Immature natural killer cell (primary cell): ENCODE measurements at places on chromosomes 3 and 15.

DNA sequence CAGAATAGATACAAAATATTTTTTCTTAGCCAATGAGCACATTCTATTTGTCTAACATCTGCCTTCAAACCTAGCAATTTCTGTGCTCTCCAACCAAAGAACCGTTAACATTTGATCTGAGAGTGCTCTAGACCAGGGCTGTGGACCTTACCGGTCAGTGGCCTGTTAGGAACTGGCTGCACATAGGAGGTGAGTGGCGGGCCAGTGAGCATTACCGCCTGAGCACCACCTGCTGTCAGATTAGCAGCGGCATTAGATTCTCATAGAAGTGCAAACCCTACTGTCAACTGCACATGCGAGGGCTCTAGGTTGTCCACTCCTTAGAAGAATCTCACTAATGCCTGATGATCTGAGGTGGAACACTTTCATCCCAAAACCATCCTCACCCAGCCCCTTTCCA lies 131.7 kb downstream of the CADM2 start:
- no peak for DNase-seq

DNA sequence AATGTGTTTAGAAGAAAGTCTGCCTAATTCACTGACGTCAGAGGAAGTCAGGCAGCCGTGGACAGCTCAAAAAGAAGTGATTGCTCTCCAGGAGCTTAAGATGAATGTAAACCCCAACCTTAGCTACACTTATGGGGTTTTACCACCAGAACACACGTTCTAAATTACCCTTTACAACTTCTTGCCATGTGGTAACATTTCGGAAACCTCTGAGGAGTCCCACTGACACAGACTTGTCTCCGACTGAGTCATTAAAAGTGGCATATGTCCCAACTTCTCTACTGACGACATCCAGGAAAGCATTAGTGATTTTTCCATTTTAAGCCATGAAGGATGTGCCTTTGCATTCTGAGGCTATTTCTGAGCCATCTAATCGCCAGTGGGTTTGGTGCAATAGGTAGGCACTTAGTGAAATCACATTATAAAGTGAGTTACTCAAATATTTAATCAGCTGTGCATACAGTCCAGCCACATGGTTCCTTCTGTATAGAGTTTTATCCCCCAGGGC lies 32.4 kb downstream of the C2CD4A start:
- DNase-seq, result no peak

DNA sequence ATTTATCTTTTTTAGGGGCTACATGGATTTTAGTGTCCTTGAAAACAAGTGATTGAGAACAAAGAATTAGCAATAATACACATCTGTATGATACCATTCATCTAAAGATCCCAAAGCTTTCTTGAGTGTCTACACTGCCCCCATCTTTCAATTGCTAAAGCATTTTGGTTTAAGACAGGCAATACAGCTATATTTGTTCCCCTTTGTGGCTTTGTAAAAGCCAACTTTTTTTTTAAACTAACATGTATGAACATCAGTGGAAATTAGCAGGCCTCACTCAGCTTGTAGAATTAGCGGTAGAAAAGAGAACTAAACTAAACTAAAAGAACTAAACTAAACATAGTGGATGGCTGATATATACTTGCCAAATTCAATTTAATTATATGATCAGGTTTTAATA lies 449.6 kb downstream of the MECOM start:
- DNase-seq, result no peak

- DNase-seq, result no peak
These were observed 3.0 kb downstream of the ITIH4 start for GRCh38 chr3:52827441-52827840.

- DNase-seq, result no peak
These were observed 955.2 kb downstream of the AGBL1 start for GRCh38 chr15:87034886-87035285.

DNA sequence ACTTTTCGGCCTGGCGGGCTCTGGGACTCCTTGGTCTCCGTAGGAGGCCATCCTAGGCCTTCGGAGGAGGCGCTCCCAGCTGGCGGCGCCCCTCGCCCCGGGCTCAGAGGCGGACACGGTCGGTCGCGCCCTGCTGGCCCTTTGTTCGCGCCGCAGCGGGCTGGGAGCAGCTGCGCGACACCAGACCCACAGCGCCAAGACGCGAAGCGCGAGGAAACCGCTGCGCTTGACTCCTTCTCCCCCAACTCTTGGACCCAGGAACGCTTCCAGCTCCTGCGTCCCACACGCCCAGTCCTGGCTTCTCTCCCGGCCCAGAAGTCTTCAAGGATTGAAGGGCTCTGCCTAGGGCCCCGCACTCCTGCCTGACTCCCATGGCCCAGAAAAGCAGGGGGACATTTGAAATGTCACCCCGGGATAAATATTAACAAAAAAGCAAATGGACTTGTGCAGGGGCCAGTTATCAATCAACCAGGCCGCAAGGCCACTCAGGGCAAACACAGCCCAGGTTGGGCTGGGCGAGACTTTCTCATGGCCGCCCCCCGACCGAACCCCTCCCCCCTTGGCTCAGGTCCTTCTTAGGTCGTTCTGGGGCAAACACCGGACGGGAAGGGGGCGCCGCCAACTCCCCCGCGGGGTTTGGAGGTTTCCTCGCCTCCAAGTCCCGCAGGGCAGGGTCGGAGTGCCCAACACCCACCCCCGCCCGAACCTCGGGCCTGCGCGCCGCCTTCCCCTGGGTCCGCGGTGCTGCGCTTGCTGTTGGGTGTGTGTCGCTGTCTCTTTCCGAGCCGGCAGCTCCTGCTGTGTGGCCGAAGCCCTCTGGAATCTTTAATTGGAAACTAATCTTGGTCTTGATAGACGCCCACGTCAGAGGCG lies 5.1 kb downstream of the ONECUT1 start:
- DNase-seq, result no peak

DNA sequence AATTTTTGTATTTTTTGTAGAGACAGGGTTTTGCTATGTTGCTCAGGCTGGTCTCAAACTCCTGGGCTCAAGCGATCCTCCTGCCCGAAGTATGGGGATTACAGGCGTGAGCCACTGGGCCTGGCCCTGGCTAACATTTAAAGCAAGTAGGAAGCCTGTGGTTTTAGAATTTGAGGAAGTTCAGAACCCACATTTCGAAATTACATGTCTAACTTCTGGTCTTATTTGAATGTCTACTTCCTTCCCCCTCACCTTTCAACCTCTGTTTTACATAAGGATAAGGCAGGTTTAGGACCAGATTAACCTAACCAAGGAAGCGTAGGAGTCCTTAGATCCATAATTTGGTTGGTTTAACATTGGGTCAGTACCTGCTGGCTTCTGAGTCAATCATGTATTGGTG lies 120.5 kb upstream of the PROK2 start:
- DNase-seq, result no peak

DNA sequence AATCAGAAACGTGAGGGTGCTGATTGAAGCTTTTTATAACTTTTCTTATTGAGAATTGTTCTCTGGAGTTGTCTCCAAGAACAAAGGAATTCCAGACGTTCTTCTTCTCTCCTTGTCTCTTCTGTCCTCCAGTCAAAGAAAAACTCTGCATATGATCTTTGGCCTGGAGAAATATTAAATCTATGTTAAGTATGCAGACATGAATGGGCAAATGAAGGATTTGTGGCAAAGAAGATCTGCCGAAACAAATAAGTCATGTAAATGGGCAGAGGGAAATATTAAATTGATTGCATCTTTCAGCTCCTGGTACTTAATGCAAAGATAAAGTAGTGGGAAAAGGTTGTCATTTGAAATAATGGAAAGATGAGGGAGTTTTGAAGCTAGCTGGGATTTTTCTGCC lies 74.9 kb downstream of the IGF1R start:
- DNase-seq, result no peak

GRCh38 chr3:184472723-184473428 lies 88.7 kb upstream of the EPHB3 start:
- DNase-seq, result no peak

DNA sequence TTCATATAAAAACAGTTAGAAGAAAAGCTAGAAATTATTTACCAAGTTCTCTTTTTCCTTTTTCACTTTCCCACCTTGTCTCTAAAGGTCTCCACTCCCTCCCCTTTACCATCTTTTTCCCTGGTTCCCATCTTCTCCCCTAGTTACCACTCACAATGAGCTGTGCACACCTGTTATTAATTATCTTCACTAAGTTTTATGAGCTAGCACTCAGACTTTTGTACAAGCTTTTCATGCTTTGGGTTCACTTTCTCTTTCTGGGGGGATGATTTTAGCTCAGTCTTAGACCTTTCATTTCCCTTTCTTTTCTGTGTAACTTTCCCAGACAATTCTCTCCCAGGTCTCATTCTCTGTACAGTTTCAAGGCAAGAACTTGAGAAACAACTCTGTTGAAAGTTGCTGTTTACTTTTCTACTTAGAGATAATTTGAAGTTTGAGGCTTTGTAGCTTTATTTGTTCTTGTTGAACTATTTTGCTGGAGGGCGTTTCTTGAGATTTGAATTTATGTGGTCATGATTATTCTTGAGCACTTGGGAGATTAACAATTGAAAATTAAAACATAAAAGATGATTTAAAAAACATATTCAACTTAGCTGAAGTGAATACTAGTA lies 24.0 kb upstream of the AADAC start:
- no peak for DNase-seq

DNA sequence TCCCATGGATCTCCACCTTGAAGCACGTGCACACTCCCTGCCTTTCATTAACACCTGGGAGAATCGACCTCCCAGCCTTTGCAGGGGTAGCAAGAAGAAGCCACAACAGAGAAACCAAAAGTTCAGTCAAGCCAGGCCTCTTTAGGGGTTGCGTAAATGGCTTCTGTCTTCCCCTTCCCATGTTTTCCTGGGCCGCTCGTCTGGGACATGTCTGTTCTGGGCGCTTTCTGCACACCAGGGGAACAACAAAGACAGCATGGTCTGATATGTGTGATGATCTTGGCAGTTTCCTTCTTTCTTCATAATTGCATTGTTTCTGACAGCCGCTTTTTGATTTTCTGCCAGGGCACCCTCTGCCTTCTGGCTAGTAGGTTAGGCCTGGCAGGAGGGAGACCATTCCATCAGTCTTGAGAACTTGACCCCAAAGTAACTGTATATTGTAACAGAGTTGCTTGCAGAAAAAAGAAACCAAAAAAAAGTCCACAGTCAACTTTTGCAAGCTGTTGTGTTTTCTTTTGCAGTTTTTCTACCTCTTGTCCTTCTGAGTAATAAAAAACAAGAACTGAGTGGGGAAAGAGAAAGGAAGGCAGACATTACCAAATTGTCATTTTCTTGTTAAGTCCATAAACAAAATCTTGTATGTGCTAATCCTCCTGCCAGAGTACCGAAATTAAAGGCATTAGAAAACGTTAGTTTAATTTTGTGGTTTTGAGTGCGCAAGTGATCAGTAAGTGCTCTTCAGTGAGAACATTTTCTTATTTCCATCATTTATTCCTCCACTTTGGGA lies 56.0 kb upstream of the FURIN start:
- DNase-seq, result no peak

DNA sequence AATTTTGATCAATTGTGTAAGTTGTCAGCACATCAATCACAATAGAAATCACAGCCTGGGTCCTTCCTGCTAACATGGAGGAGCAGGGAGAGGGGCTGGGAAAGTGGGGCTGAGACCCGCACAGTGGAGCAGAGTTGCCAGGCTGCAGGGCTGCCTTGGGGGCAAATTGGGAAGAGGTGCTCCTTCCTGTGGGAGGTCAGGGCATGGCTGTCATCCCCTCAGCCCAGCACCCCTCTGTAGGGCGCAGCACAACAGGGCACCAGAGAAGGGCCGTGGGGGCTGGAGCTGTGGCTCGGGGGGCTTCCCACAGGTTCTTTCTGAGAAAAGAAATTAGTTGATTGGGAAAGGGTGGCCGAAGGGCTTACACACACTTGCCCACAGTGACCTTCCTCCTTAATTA lies 126.3 kb downstream of the NSMCE3 start:
- no peak for DNase-seq

DNA sequence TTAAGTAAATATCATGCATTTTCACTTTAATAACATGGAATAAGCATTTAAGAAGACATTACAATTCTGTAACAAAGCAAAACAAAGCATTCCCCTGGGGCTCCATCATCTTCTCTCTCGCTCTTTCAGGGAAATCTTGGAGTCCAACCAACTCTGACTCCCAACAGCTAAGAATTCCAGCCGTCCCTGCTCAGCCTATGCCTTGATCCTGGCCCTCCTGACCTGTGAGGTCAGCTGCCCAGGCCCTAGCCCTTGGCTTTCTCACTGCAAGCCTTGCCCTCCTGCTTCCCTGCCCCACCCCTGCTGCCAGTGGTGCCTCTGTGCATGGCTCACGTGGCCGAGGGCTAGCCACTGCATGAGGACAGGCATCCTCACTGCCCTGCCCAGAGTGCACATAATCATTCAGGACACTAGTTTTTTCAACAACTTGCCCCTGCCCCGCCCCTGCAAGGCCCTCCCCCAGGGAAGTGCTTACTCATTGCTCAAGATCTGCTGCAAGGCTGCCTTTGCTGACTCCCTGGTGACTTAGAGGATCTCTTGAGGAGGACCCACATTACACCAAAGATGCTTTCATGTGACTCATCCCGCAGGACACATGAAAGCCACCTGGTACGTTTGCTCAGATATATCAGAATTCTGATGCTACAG lies 37.6 kb downstream of the MTMR10 start:
- no peak for DNase-seq

DNA sequence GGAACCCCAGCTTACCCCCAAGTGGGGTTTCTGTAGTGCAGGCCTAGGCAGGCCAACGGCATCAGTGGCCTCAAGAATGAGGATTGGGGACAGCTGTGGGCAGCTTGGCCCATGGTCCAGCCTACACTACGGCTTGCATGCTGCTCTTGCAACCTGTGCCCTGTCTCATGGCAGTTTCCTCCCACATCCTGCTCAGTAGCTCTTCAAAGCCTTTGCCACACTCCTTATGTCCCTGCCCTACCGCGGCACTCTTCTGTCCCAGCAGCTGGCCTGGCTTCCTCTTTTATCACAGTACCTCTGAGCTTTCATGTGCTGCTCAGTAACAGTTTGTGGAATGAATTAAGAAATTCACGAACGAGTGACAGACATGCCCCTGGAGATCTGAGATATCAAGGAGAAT lies 431.0 kb downstream of the EPHB1 start:
- DNase-seq, result no peak

GRCh38 chr15:31091481-31091880 lies 10.0 kb downstream of the TRPM1 start:
- DNase-seq, result no peak

GRCh38 chr15:38389924-38390542 lies 63.9 kb upstream of the FAM98B start:
- peak; percentile 27 for DNase-seq

- no peak for DNase-seq
These were observed 260.8 kb downstream of the ARPP21 start for GRCh38 chr3:35900079-35900478.

GRCh38 chr3:101646726-101647125 lies 30.2 kb downstream of the ZBTB11 start:
- no peak for DNase-seq

DNA sequence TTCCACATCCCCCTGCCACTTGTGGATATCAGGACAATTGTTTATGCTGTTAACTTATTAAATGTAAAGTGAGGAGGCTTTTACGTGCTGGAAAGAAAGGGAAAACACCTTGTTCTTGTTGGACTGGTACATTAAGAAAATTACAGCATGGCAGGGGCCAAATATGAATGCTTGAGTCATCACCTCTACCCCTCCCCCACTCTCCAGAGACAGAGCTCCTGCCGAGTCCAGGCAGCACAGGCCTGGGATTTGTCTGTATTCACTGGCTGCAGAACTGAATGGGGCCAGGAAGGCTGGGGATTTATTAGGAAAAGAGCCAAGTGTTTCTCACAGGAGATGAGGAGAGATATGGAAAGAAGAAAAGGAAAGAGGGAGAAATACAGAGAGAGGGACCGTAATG lies 308.9 kb downstream of the EPHB1 start:
- no peak for DNase-seq
